ENCODE measurements at places on chromosomes 7 and 10. TPM values are rescaled to one million over a fixed set of nuclear protein-coding genes. Genes with fewer than 3 reads are reported as not detected.

DNA sequence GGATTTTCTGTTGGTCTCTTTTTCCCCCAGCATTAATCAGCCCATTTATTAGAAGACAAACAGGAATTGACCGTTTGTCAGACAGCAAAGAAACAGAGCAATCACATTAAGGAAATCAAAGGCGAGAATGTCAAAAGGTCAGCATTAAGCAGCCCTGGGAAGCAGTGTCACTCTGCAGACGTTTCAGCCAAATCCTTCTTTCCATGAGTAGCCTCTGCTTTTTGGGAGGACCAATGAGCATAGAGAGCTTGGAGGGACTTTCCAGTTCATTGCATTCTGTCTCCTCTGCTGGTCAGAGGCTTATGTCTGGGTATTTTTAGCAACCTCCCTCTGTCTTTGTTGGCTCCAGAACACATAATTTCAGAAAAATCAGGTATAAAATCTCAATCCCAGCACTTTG, 481.4 kb downstream of the GALNT17 start:
- no peak for DNase-seq

GRCh38 chr10:86287110-86287793, 79.3 kb downstream of the GRID1 start:
- DNase-seq: no peak

DNA sequence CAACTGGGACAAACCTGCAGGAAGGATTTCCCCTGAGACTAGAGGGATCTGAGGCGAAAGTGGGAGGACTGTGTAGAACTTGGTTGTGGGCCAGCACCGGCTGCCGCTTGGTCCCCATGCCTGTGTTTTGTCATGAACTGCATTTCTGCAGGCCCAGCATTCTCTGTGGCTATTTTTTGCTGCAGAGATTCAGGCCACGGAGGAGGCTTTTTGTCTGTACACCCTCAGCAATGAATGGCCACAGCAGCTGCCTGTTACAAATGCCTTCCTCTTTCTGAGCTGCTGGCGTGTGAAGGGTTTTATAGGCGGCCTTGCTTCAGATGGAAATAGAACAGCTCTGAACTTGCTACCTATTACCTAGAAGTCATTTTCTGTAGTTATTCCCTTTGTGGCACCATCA, 164.4 kb downstream of the SH2D4B start:
- DNase-seq: no peak

The MNX1 gene
- total RNA-seq: 30.3 TPM

The EN2 gene
- 3.2 TPM for total RNA-seq

- no peak for DNase-seq
Observed at GRCh38 chr7:132080967-132081668, 495.2 kb downstream of the PLXNA4 start.

The LRRC17 gene
- total RNA-seq: 0.42 TPM

GRCh38 chr7:137981668-137982067, 20.2 kb downstream of the CREB3L2 start:
- DNase-seq: no peak

GRCh38 chr10:82037076-82037475, 162.1 kb downstream of the NRG3 start:
- no peak for DNase-seq

DNA sequence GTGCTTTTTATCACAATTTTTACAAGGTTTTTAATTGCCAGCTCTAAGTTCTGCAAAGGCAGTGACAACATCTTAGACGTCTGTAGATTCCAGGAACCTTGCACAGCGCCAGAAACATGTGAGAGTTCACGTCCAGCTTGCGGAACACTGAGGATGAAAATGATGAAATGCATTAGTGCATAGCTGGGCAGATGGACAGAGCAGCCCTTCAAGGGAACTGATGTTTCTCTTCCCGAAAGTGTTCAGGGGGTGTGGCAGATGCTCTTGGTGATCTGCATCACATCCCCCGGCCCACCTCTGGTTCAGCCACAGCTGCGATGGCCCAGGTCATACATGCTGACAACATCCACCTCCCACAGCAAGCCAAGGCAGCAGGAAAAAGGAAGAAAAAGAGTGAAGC, 40.9 kb downstream of the ITIH5 start:
- DNase-seq: no peak

DNA sequence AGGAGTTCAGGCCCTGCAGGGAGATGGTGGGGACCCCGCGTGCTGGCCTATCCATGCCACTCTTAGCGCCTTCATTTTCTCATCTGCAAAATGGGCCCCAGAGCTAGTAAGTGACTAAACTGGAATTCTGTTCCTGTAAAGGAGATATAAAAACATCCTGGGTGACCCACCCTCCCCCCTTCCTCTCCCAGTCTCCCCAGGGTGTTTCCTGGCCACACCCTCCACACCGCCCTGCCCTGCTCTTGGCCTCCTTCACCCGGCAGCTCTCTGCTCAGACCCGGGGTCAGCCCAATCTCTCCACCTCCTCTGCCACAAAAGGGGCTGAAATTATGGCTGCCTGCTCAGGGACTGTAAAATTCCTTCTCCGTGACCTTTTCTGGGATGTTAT, 70.7 kb downstream of the C10orf105 start:
- no peak for DNase-seq

DNA sequence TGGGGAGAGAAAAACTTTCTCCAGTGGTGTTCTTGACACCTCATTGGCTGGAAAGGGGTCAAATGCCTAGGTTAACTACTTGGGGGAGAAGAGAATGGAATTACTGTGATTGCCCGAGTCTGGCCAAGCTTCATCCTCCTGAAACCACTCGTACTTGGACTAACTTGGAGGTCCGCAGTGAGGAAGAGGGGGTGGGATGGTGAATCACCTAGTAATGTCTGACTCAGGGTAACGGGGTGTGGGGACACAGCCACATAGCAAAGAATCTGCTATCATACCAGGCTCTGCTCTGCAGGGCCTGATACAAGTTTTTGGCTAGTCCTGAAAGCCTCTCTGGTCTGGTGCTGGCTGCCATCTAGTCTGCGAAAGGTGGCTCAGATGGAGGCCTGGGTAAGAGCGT, 190.9 kb downstream of the RPS24 start:
- no peak for DNase-seq

The EFCAB10 gene
- not detected for total RNA-seq

DNA sequence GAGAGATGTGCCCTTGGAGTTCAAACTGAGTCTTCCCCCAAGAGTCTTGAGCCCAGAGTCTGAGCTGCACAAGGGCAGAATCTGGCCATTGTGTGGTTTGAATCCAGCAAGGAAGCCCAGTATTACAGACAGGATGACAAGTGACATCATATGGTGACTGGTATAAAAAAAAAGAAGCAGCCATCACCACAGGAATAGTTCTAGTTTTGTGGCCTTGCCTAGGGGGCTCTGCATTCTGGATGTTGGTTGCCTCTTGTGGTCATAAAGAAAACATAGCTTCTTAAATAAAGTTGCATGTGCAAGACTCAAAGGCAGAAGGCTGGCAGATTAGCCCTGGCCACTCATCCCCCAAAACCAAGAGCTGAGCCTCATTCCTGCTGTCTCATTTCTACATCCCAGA, 16.8 kb upstream of the LRRC72 start:
- DNase-seq: no peak

- DNase-seq: no peak
Observed at GRCh38 chr7:28136420-28136819, 44.2 kb downstream of the JAZF1 start.

DNA sequence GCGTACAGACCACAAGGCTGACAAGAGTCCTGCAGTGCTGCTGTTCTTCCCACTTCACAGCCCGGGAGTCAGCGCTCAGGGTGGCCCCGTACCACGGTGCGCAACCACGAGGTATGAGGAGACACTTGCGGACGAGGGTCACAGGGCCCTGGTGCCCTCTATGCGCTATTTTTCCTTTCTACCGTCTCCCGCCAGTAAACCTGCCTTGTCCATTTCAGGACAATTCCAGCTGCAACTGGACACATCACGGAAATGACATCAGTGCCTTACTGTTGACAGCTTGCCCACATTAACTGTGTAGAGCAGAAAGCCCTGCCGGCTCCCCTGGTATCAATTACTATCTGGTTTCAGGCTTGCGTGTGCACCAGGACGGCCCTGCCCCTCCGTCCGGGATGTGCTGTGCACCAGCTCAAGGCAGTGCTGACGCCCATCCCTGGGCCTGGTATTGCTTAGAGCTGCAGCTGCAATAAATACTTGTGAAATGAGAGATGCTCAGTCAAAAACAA, 65.1 kb downstream of the ZRANB1 start:
- no peak for DNase-seq

The AKR1B15 gene
- total RNA-seq: 0.73 TPM

DNA sequence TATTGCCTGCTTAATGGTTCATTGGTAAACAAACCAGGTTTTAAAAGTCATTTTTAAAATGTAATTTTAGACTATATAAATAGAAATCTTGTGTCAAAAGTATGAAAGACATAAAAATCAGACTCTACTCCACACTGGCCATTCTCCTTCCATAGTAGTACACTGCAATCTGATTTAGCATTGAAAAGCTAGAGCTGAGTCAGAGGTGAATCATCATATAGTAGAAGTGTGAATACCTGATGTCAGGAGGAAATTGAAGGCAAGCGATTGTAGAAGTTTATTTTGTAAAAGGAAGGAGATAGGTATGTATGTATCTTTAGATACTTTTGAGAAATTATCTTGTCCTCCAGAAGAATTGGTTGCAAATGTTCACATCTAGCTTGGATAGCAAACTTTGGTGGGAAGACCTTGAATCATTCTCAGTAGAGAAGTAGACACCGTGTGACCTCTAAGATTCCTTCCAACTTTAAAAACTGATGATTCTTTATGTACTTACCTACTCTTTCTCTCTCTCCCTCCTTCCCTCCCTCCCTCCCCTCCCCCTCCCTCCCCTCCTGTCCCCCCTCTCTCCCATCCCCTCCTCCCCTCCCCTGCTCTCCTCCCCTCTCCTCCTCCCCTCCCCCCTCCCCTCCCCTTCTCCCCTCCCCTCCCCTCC, 88.1 kb downstream of the BTAF1 start:
- DNase-seq: no peak

- DNase-seq: no peak
Observed at GRCh38 chr7:137633133-137633532, 213.6 kb downstream of the DGKI start.

- no peak for DNase-seq
Observed at GRCh38 chr10:99731306-99732032, 458 bp downstream of the COX15 start.

The SFXN2 gene
- 22.9 TPM for total RNA-seq

- DNase-seq: no peak
Observed at GRCh38 chr7:108417926-108418325, 38.3 kb downstream of the NRCAM start.

- peak; percentile 51 for DNase-seq
Observed at GRCh38 chr10:30591249-30591670, 38.3 kb downstream of the LYZL2 start.

GRCh38 chr7:106484562-106484961, 176.4 kb downstream of the CCDC71L start:
- peak; percentile 47 for DNase-seq

DNA sequence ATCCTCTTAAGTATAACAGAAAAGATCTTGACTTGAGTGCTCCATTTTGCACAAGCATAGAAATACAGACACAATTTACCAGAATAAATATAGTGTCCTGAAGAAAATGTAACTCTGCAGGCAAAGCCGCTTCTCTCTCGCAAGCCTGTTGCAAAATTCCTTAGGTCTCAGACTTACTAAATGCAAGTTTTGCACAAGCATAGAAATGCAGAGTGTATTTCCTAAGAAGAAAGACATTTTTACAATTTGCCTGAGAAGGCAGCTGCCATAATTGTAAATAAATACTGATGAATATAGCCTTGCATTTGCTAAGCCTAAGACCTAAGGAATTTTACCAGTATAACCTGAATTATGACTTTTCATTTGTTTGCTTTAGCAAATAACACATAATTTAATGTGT, 67.1 kb downstream of the AGMO start:
- DNase-seq: no peak

The CAV2 gene
- 76.4 TPM for total RNA-seq

DNA sequence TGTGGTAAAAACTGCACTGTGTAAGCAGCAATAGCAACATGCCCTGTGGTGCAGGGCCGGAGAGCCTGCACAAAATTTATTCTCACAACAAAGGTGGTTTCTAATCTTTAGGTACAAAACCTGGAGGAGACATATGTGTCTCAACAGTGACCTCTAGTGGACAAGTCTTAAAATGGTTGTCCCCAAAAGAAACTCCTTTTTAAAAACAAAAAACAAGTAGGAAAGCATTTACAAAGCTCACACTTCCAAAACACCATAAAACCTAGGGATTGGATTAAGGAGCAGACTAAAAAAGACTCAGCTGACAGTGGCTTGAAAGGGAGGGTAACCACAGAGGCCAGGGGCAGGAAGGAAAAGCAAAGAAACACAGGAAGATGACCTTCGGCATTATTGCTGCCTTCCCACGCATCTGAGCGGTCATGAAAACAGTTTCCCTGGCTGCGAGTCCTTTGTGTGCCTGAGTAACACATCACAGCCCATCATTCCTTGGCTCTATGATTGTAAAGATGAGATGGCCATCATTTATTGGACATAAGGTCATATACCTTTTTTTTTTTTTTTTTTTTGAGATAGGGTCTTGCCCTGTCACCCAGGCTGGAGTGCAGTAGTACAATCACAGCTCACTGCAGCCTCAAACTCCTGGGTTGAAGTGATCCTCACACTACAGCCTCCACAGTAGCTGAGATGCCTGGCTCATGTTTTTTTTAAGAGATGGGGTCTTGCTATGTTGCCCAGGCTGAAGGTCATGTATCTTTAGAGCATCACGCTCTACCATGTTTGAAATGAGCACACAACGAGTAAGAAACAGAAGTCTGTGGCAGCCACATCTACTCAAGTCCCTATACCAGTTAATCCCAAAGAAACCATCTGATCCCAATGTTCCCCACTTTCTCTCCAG, 39.5 kb downstream of the RSU1 start:
- DNase-seq: peak; percentile 8

DNA sequence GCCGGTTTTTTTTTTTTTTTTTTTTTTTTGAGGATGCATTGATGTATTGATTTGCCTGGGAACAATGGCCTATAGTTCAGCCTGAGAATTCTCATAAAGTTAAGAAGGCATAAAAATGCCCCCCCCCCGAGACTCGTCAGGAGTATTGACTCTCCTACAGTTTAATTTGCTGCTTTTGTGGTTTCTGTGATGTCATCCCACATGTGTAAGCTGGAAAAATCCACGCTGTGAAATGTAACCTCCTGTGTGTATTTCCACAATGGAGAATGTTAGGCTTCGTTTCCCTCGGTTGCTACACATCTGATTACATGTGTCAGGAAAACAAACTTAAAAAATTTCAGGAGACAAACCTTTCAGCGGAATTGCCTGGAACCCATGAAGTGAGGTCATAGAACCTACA, 117.9 kb downstream of the FANK1 start:
- DNase-seq: peak; percentile 18

The LRRC4 gene
- total RNA-seq: not detected

GRCh38 chr10:9362721-9363120, 1308.2 kb downstream of the GATA3 start:
- DNase-seq: no peak

The CNPY1 gene
- total RNA-seq: not detected

The KCNMA1 gene
- total RNA-seq: 0.59 TPM

- peak; percentile 9 for DNase-seq
Observed at GRCh38 chr7:132577206-132578049, 1.2 kb upstream of the PLXNA4 start.

- DNase-seq: no peak
Observed at GRCh38 chr10:12822126-12822892, 179.2 kb downstream of the CCDC3 start.
